RKO (cell line): ENCODE measurements at places on chromosomes 5 and 9.
A peak's percentile ranks its signal among the peaks of the same experiment; 100 is the strongest.

- peak; percentile 65 for DNase-seq
Measured at GRCh38 chr9:114317665-114318357, 5.1 kb upstream of the ORM1 start.

GRCh38 chr9:134220311-134220710, 55.9 kb upstream of the RNU6ATAC start:
- DNase-seq = no peak

DNA sequence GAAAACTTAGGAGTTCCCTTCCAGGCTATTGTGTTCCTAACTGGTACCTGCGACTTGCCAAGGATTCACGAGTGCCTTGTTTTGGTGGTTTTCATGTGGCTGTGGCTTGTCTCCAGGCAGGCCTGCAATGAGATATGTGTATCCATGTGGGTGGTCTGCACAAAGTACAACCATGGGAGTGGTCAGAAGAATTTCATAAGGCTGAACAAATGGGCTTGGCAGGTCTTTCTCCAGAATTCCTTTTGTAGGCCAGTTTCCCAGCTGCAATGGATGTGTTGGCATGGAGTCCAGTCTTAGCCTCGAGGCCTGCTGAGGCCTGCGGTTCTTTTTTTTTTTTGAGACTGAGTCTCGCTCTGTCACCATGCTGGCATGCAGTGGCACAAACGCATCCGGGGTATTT, 28.8 kb upstream of the MELK start:
- DNase-seq = no peak

- DNase-seq = no peak
Measured at GRCh38 chr5:135714126-135714894, 120.2 kb upstream of the SLC25A48 start.
